Stimulated activated CD4-positive, alpha-beta T cell treated with anti-CD3 and anti-CD28 coated beads, Interleukin-4, amount 100 ng/mL, for 24 hours (primary cell): ENCODE measurements at places on chromosomes 1 and 21.

- peak; percentile 4 for DNase-seq
Observed at GRCh38 chr1:59570524-59570923, 244.2 kb upstream of the HOOK1 start.

DNA sequence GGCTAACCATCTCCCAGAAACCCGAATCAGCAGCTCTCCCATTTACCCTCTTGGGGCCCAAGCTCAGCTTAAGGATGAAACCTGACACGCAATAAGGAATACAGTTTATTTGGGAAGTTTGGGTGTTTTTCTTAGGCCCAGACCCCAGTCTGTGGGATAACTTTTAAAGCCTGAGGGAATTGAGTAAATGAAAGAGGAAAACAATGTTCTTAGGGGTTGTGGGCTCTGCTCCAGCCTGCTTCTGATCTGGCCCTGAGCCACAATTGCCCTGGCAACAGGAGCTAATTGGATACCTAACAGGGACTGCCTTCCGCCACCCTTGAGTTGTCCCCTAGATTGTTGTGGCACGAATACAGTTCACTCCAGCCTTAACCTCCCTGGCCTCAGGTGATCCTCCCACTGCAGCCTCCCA lies 20.1 kb downstream of the DYRK3 start:
- no peak for DNase-seq

- no peak for DNase-seq
Observed at GRCh38 chr1:201466492-201466891, 2.5 kb downstream of the PHLDA3 start.

- no peak for DNase-seq
Observed at GRCh38 chr1:178493301-178493741, 3.4 kb downstream of the CLEC20A start.

DNA sequence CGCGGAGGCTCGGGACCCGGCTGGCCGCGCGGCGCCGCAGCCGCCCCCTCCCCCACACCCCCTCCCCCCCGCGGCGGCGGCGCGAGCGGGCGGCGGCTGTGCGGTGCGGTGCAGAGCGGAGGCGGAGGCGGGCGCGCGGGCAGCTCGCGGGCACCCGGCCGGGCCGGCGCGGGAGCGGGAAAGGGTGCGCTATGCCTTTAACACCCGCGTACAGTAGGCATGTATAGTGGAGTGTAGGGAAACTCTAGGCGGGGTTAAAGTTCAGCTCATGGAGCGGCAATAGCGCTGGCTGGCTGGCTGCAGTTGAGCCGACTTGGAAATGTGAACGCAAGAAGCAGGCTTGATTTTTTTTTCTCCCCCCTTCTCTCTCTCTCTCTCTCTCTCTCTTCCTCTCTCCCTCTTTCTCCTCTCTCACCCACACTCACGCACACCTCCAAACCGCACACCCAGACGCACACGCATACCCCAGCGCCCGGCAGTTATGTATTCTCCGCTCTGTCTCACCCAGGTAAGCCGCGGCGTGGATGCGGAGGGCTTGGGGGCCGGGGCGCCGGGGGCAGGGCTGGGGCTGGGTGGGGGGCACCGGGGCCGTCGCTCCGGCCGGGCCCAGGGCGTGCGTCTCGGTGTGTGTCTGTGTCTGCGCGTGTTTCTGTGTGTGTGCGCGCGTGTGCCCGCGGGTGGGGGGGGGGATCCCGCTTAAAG lies at the start of gene NFIA:
TSS of gene NFIA (plus strand) at position 251 of the 702 bp plus-strand sequence.
- DNase-seq: peak; percentile 21

- DNase-seq: no peak
Observed at GRCh38 chr1:185549906-185550305, 184.3 kb upstream of the HMCN1 start.

DNA sequence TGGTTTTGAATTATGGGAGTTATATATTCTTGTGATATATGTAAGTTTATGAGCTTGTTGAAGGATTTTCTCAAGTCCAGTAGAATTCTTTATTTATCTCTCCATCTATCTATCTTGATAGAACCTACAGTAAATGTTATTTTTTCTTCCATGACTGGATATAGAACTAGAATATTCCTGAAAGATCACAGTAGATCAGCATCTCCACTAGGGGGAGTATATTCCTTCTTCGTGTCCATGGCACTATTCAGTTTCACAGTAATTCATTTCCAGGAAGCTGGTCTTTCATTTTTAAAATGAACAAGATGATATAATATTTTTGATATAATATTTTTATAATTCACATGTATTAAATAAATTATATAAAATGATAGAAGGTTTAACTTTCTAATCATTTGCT lies 18.8 kb downstream of the TMPRSS15 start:
- DNase-seq: no peak

DNA sequence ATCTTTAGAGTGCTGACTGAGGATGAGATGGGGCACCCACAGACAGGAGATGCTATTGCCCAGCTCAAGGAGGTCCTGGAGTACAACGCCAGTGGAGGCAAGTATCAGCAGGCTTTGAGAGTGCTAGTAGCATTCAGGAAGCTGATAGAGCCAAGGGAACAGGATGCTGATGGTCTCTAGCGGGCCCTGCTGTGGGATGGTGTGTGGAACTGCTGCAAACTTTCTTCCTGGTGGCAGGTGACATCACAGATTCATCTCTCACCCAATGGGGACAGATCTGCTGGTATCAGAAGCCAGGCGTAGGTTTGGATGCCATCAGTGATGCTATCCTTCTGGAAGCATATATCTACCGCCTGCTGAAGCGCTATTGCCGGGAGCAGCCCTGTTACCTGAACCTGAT lies 609.8 kb upstream of the NCAM2 start:
- DNase-seq: no peak

GRCh38 chr1:32071758-32072621 lies 749 bp upstream of the TMEM39B start:
- no peak for DNase-seq

DNA sequence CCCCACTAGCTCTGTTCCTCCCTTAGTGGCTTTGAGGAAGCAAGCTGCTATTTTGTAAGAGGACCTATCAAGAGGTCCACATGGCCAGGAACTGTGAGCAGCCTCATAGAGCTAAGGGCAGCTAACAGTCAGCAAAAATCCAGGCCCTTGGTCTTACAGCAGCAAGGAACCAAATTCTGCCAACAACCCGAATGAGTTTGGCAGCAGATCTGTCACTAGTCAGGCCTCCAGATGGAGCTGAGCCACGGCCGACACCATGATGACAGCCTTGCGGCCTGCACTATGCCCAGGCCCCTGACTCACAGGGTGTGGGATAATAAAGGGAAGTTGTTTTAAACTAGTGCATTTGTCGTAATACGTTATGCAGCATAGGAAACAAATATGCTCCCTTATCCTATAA lies 28.0 kb upstream of the H3-3A start:
- DNase-seq: no peak

- DNase-seq: no peak
Observed at GRCh38 chr1:152034324-152034653, 2.5 kb downstream of the S100A11 start.
